GM12864 (cell line): ENCODE measurements at places on chromosomes 2 and 18.

DNA sequence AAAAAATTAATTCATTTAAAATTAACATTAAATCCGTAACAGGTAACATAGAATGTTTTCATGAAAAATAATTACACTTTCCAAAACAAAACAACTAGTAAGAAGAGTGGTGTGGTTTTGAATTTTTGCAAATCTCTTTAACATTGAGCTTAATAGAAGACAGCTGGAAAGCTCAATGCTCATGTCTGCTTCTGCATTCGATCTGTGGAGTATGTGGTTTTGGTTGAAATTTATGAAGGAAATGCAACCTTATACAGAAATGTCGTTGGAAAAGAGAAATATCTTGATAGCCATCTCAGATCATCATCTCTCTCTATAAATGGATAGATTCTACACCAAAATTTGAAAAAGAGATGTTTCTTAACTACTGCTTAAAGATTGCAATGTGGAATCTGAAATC is 17.3 kb upstream of the FHL2 start:
- no peak for DNase-seq

DNA sequence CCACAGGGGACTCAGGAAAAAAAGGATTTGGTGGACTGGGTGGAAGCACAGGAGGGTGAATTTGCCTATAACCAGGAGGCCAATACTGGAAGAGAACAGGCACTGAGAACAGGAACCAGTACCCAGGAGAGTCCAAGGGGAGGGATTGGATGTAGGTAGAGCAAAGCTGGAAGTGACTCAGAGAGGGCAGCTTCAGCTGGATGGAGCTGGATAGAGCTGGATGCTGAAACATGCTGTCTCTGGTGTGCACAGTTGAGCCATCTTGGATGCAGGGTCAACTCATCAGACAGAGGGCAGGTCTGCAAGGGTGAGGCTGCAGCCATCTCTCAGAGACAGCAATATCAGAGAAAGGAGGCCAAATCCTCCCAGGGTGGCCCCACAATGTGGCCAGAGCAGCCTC is 134.0 kb downstream of the GALNT14 start:
- DNase-seq, result no peak

GRCh38 chr2:115161771-115162493 is 719.5 kb downstream of the DPP10 start:
- DNase-seq, result no peak

- no peak for DNase-seq
Measured at GRCh38 chr2:151230627-151231140, 31.0 kb downstream of the RBM43 start.

DNA sequence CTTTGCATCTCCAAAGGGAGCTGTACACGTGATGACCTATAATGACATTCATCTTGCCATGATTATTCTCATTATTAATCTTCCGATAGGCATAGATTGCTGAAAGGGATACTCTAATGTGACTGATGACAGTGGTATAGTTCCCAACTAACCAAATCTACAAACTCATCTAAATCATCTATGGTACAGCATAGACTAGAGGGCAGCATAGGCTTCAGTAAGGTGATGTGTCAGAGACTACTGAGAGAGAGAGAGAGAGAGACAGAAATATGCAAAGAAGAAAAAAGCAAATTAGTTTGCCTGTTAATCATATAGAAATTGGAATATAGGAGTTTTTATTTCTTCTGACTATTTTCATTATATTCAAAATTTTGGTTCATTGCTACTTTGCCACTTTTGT is 89.3 kb downstream of the CSRNP3 start:
- no peak for DNase-seq

DNA sequence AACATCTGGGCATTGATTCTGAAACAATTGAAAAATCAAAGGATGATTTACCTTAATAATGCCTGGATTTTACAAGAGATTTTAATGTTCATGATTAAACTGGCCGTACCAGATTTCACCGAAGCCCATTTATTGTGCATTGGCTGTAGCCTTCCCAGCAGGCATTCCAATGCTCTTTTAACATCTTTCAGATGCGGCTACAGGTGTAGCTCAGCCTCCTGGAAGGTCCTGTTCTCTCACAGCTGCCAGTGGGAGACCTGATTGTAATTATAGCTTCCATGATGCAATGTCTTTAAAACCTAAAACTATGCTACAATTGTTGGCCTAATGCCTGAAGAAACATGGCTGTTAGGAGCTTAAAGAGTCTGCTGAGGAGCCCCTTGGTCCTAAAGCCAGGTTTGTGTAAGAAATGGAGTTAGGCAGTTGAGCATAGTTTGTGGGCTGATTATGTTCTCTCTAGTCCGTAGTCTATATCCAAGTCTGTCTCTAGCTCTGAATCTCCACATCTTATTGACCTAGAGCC is 147.4 kb downstream of the CERS6 start:
- no peak for DNase-seq

DNA sequence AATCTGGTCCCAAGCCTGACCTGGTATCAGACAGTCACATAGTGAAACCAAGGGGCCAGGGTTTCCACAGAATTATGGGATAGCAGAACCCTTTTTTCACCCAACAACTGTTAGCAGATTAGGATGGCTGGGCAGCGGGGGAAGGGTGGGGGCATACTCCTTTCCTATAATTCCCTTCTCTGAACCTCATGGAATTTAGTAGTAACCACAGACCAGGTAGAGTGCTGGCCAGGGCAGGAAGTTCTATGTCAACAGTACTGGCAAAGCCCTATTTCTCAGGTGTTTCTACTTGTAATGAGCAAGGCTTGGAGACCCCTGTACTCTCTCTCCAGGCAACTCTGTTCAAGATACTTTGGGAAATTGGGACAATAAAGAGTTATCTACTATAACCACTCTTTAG is 174.6 kb downstream of the THADA start:
- DNase-seq, result no peak

- DNase-seq, result no peak
Measured at GRCh38 chr18:23740105-23740830, 51.0 kb downstream of the LAMA3 start.

- no peak for DNase-seq
Measured at GRCh38 chr2:95390881-95391321, 11.6 kb upstream of the FAHD2A start.

DNA sequence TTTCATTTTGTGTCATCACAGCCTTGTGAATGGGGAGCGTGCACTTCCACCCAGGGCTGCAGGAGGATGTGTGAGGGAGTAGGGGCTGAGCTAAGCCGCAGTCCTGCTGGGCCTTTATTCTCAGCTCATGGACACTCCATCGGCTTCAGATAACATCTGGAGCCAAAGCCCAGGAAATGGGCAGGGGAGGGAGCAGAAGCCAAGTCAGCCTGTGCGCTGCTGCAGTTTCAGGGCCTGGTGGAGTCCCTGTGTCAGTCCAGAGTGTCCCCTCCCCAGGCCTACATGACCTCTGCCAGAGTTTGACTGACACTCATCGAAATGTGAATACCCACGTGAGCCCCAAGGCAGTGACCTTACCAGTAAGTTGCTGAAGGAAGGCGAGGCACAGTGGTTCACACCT is 242.2 kb downstream of the LOXHD1 start:
- no peak for DNase-seq

- DNase-seq, result no peak
Measured at GRCh38 chr2:29455200-29455860, 340.1 kb downstream of the CLIP4 start.

DNA sequence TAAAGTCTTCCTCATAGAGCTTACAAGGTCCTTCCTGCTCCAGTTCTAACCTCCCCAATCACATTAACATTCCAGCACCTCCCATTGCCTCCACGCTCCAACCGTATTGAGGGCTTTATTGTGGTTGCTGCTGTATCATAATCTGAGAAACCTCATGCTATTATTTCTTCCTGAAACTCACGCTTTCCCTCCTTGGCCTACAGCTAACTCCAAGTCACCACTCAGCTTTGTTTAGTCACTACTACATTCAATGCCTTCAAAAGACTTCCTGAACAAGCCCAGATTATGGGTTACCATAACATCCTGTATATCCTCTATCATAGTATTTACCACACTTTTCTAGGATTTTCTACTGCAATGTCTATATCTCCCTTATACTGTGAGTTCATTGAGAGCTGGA is 230.4 kb downstream of the IKZF2 start:
- DNase-seq, result no peak

GRCh38 chr2:193368615-193369014 is 1173.9 kb upstream of the TMEFF2 start:
- DNase-seq, result no peak

DNA sequence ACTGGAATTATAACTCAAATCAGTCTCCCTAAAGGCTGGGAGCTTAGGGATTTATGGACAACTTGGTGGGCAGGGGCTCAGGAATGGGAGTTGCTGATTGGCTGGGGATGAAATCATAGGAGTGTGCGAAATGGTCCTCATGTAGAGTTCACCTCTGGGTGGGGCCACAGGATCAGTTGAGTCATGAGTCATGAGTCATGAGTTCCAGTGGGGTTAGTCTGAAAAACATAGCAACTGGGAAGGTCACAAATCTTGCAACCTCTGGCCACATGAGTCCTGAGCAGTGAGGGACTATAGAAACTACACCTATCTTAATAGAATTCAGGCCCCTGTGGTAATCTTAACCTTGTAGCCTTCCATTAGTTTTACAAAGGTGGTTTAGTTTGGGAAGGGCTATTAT is 383.3 kb downstream of the RBM43 start:
- no peak for DNase-seq

DNA sequence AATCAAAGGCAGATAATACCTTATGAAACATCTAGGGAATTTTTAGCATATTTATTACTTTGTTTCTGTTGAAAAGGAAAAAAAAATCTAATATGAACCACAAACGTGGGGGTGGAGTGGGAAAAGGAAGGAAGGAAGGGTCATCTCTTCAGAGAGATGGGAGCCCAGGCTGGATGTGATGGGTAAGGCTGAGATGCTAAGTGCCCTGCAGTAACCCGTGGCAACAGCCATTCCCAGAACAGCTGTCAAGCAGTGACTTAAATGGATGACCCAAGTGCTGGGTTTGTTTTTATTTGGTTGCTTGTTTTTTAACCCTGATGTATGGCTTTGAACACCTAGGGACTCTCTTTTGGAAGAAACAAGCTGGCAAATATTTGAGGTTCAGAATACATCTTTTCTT is 50.7 kb upstream of the KLF7 start:
- no peak for DNase-seq

DNA sequence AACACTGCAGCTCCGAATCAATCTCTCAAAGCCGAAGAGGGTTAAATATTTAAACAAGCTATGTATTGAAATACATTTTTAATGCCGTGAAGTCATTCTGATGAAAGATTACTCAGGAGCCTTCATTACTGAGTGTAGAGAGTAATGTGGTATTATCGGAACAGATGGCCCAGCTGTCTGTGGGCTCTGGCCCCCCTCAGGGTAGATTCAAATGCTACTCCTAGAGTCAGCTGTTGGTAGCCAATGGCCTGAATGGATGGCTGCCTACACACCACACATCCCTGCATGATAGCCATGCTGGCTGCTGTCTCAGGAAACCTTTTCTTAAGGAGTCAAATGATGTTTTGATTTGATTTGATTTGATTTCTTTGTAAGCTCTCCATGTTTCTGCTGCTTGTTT is 732.3 kb upstream of the CELF4 start:
- DNase-seq, result no peak

- no peak for DNase-seq
Measured at GRCh38 chr18:58263055-58263957, 219.3 kb downstream of the NEDD4L start.

DNA sequence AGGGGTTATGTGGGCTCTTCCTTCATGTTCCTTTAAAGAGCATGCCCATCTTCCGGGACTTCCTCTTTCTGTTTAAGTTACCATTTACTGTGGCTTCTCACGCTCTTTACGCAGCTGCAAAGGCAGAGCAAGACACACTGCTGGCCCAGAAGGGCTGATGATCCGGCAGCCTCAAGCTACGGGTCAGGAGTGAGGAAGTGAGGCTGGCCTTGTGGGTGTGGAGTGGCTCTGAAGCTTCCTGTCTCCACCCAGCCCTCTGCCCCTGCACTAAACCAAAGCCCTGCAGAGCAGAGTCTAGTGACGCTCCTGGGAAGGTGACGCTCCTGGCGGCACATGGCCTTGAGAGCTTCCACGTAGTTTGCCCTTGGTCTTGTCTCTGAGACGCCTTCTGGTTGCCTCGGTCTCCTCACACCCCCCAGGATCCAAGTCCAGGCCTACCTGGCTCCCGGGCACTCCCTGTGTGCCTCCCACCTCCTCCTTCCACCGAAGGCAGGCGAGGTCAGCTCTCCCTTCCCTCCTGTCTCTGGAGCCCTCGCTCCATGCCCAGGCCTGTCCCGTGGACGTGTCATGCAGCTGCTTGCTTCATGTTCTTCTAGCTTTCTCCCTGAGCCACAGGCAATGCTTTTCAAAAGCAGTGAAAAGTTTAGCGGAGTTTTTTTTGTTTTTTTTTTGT is 50.3 kb downstream of the ARL4C start:
- peak; percentile 95 for DNase-seq

- no peak for DNase-seq
Measured at GRCh38 chr2:49917654-49918053, 763.3 kb upstream of the FSHR start.

GRCh38 chr2:59237311-59237710 is 996.2 kb upstream of the FANCL start:
- no peak for DNase-seq

DNA sequence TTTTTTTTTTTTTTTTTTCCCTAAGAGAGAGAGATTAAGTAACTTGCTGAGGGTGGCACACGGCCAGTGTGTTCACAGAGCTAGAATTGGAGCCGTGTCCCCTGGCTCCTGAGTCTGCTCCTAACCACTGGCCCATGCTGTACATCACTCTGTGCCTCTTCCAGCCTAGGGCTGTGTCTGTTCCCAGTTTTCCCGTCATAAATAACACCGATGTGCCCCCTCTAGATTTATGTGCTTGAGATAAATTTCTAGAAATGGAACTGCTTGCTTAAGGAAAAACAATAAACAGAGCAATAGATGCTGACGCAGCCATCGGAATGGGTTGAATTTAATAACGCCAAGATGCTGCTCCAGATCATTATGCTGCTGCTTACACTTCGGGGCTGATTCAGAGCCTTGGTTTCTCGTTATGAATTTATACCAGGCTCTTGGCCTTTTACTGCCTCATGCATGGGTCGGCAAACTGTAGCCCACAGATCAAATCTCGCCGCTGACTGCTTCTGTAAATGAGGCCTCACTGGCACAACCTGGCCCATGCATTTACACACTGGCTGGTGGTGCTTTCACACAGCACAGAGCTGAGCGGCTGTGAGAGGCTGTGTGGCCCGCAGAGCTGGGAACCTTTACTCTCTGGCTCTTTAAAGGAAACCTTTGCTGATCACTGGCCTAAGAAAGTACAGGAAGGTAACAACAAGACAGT is 58.1 kb downstream of the NDUFA10 start:
- no peak for DNase-seq

DNA sequence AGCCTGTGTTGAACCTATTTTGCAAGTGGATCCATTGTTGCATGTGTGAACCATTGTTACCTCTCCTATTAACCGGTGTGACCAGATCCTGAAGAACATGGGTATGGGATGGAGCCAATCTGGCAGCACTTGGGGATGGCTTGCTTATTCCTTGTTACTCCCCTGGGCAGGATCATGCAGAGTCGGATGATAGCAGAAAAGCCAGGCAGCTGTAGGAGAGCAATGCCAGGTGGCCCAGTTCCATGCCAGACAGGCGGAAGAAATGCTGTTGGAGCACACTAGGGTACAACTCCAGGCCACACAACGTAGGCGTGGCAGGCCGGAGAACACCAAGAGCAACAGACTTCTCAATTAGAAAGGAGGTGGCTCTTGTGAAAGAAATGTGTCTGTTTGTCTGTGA is 16.3 kb upstream of the MYO1B start:
- no peak for DNase-seq

- no peak for DNase-seq
Measured at GRCh38 chr2:54122171-54122935, 6.9 kb downstream of the ACYP2 start.
